ENCODE measurements at places on chromosomes 5 and 9.
A peak's percentile ranks its signal among the peaks of the same experiment; 100 is the strongest.

GRCh38 chr9:89444925-89445765, 52.8 kb downstream of the SEMA4D start:
- no peak for DNase-seq

- DNase-seq, result no peak
These were observed 113.2 kb downstream of the PALM2AKAP2 start for GRCh38 chr9:109893241-109893640.

- no peak for DNase-seq
These were observed 133.0 kb upstream of the PTCH1 start for GRCh38 chr9:95649801-95650213.

- no peak for DNase-seq
These were observed 171.0 kb upstream of the IER5L start for GRCh38 chr9:129348890-129349664.

DNA sequence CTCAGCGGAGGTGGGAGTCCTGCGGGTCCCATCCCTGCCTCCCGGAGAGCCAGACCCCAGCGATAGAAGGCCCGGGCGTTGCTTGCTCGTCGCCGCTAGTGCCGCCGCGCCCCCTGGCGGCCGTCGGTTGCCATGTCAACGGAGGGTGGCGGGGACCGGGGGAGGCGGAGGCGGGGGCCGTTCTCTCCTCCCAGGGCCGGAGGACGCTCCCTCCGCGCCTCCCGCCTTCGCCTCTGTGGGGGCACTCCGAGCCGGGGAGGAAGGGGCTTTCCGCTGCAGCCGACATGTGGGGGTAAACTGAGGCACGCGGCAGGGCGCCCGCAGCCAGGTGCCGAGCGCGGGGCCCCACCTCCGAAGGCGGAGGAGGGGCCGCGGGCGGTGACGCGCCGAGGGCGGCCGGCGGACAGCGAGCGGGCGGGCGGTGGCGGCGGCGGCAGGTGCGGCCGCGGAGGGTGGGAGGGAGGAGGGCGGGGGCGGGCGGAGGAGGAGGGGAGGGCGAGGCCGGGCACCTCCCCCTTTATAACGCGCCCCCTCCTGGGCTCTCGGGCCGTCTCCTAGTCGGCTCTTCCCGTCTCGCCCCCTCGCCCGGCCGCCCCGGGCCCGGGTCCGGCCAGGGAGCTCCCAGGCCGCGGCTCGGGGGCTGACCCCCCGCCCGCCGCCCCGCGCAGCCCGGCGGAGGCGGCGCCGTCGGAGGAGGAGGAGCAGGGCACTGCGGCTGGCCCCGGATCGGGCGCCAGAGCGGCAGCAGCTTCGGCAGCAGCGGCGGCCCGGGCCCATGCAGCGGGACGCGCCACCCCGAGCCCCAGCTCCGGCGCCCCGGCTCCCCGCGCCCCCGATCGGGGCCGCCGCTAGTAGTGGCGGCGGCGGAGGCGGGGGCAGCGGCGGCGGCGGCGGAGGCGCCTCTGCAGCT, 556 bp upstream of the CDK9 start:
- peak; percentile 89 for DNase-seq

GRCh38 chr5:153237671-153238332, 252.7 kb upstream of the GRIA1 start:
- DNase-seq, result no peak

- DNase-seq, result no peak
These were observed 114.6 kb upstream of the FTMT start for GRCh38 chr5:121737120-121737519.

GRCh38 chr5:113489299-113489698, 1.0 kb upstream of the MCC start:
- DNase-seq, result peak; percentile 22

DNA sequence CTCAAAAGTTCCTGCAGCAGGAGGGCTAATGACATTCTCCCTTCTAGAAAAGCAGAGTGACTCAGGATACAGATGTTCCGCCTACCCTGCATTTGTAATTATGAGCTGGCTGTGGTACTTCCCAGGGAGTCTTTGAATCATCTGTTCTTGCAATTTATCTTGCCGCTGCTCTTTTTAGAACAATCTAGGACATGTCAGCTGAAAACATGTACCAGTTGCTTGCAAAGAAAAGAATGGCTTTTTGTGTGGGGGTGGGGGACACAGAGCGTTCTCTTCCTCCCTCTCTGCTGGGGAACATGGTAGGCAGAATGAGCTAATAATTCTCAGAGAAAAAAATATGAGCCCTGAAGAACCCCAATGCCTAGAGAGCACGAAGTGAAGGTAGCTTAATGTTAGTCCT, 51.7 kb upstream of the TUT7 start:
- no peak for DNase-seq

DNA sequence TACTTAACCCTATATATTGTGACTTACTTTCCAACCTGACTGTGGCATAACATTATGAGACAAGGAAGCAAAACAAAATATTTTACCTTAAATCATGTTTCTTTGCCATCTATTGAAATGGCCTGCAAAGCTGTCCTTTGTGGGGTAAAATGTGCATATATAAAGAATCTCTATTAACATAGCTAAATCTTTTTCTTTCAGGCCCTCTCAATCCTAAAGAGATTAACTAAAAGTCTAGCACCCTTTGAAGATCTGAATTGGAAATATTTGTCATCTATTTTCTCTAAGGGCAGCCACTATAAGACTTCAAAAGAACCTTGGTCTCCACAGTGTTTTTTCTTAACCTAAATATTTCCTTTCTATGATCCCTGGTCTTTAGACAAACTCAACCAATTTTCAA, 5.0 kb upstream of the UNC13B start:
- DNase-seq, result no peak

DNA sequence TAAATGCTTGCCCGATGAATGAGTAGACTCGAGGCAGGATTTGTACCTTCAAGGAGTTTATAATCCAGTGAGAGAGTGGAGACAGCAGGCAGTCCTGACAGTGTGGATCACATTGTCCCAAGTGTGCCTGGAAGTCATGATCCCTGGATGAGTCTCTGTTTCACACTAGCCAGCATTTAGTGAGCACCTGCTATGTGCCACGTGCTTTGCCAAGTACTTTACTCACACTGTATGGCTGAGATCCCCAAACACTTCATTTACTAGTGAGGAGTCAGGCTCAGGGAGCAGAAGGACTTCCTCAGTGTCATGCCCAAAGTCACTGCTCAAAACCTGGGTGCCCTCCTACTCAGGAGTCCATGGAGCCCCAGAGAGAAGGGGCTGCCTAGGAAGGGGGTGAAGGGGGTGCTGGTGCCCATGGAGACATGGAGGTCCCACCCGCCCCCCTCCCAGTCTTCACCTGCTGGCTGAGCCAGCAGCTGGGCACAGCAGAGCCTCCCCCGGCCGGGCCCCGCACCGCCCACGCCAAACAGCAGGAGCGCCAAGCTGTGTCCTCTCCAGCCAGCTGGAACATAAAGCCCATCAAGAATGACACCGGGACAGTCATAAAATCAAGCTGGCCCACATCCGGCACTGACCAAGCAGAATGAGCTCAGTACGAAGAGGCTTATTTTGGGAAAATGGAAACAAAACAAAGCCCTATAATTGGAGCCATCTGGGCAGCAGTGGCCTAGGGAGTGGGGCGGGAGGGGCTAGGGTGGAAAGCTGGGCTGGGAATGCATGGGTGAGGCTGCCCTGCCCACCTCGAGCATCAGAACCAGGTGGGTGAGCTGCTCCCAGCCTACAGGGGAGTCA, 10.6 kb downstream of the LAMC3 start:
- DNase-seq, result no peak

DNA sequence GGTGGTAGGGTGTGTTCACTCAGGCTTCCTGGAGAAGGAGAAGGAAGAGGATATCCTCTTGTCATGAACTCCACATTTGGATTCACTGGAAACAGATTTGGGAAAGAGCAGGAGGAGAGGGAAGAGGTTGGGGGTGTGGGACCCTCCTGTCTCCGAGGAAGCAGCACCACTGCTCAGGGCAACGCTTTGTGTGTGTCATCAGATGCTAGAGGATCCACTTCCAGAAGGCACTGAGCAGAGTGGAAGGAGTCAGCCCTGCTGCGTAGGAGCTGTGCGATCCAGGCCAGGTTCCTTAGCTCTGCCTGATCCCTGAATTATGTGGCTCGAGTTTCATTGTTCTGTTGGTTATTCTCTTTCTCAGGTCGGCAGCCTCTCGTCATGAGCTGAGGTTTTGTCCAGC, 37.3 kb upstream of the TJP2 start:
- DNase-seq, result no peak

GRCh38 chr9:91705386-91705785, 244.6 kb downstream of the ROR2 start:
- no peak for DNase-seq

DNA sequence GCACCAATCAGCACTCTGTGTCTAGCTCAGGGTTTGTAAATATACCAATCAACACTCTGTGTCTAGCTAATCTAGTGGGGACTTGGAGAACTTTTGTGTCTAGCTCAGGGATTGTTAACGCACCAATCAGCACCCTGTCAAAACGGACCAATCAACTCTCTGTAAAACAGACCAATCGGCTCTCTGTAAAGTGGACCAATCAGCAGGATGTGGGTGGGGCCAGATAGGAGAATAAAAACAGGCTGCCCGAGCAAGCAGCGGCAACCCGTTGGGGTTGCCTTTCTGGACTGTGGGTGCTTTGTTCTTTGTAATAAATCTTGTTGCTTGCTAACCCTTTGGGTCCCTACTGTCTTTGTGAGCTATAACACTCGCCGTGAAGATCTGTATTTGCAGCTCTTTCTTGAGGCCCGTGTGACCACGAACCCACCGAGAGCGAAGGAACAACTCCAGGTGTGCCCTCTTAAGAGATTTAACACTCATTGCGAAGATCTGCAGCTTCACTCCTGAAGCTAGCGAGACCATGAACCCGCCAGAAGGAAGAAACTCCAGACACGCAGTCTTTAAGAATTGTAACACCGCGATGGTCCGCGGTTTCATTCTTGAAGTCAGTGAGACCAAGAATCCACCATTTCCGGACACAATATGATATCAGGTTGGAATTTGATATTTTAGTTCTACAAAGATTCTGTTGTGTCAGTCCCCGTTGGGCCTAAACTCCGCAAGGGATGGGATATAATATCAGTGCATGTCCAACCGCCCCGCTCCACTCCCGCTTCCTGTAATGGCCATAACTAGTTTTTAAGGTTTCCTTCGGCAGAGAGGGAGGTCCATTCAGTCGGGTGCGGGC, 740 bp upstream of the TRMT10B start:
- DNase-seq, result no peak

DNA sequence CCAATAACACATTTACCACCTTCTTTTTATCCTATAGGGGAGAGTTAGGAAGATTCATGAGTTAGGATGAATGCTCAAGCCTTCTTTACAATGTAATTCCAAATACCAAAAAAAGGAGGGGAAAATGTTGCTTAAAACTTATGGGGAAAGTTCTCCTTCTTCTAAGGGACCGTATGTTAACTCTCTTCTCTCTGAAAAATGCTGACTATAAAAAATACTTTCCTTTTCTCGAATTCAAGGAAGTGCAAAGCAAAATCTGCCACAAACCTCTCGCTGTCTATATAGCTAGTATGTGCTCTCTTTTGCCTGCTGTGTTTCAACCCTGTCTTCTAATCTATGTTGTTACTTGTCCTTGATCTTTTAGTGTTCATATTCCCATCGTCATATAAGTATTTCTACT, 768.6 kb upstream of the C9orf72 start:
- DNase-seq, result no peak

DNA sequence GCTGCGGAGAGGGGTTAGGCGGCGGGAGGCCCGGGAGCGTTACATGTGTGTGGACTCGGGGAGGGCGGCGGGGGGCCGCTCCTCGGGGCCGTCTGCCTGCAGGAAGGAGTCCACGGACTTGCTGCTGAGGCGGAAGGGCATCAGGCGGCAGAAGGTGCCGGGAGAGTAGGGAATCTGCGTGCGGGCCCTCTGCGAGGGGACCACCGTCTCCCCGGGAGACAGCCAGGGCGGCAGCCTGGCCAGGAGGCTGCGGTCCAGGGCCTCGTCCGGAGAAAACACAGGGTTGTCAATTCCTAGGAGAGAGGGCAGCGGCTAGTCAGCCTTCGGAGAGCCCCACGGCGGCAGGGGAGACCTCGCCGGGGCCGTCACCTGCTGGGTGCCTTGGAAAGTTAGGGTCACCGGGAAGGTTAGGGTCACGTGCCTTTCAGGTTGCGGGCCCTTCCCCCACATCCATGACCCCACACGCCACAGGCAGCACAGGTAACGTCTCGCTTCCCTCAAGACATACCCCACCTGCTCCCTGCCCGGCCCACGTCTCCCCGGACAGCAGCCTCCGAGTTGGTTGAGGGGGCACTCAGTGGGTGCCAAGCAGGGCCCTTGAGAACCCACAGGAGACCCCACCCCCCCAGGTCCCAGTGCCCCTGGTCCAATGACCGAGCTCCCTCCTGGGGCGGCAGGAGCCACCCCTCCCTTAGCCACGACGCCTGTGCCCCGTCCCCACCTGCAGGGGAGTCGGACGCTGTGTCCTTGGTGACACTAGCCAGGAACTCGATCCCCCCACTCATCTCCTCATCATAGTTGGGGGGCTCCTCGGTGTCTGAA, 32.1 kb downstream of the EXOC3 start:
- DNase-seq, result no peak

DNA sequence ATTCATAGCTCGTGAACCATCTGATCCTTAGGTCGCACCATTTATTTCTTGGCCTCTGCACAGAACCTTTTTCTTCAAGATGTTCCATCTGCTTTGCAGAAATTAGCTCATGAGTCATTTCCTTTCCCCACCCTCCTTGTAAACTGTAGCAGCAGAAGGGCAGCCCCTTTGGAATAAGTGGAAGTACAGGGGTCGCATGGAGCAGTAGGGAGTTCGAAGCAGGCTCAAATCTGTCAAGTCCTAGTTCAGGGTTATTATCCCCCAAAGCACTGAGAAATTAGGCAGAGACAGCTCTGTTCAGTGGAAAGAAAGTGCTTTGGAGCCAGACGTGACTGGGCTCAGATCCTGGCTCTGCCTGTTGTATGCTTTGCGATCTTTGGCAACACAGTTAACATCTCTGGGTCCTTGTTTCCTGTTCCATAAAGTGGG, 84.2 kb downstream of the SGCD start:
- no peak for DNase-seq

- DNase-seq, result no peak
These were observed 220.4 kb downstream of the MAPKAP1 start for GRCh38 chr9:125486576-125486975.

- no peak for DNase-seq
These were observed 102.5 kb upstream of the RAI14 start for GRCh38 chr5:34553581-34553980.

GRCh38 chr5:82246960-82247574, 31.1 kb downstream of the RPS23 start:
- DNase-seq, result no peak

GRCh38 chr5:135318037-135318436, 81.0 kb downstream of the MACROH2A1 start:
- DNase-seq, result no peak

DNA sequence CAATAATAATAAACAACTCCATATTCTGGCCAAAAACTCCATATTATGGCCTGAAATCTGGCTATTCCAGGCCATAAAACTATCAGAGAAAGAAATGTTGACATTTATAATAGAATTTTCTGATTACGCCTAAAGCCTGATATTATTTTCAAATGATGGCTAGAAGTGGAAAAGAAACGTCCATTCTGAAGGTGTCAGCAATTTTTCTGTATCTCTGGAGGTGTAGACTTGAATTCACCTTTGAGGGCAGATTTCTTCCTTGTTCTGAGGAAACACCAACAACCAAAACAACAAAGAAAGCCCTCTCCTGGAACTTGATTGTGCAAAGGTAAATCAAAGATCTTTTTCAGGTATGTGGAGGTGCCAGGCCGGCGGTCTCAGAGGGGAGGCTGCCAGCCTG, 390.7 kb downstream of the DMAC1 start:
- DNase-seq, result no peak

GRCh38 chr5:75395277-75395676, 58.3 kb downstream of the HMGCR start:
- no peak for DNase-seq

- no peak for DNase-seq
These were observed 483 bp downstream of the FBXL7 start for GRCh38 chr5:15500325-15501001.

- DNase-seq, result no peak
These were observed 171.3 kb downstream of the SLC28A3 start for GRCh38 chr9:84169240-84169639.

Measured in CD4-positive, alpha-beta T cell treated with Interleukin-15 for 1 hour (primary cell).